ENCODE measurements at places on chromosomes 6 and 20.

DNA sequence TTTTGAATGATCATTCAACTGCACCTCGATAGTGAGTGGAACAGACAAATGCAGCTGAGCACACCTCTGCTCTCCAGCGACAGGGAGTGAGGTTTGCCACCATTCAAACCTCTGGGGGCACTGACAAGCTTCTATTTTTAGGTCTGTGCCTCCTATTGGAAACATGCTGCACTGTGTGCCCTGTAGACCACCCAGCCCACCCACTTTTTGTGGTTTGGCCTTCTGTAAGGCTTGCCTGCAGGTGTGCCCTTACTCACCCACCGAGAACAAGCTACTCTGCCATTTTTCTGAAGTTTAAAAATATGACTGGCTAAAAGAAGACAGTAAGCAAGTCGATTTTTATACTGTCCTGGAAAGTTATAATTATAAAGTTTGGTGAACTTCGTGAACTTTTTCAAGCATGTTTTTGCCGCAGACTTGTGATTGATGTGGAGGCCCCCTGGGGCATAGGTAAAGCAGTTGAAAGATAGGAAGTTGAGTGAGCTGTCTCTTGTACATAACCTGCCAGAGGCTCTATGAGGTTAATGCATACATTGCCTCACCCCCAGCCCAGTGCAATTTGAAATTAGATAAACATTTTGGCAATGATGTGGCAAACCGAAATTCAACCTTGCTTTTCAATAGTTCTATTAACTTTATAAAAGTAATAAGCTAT lies 53.8 kb downstream of the ADGRG6 start:
- DNase-seq, result no peak

DNA sequence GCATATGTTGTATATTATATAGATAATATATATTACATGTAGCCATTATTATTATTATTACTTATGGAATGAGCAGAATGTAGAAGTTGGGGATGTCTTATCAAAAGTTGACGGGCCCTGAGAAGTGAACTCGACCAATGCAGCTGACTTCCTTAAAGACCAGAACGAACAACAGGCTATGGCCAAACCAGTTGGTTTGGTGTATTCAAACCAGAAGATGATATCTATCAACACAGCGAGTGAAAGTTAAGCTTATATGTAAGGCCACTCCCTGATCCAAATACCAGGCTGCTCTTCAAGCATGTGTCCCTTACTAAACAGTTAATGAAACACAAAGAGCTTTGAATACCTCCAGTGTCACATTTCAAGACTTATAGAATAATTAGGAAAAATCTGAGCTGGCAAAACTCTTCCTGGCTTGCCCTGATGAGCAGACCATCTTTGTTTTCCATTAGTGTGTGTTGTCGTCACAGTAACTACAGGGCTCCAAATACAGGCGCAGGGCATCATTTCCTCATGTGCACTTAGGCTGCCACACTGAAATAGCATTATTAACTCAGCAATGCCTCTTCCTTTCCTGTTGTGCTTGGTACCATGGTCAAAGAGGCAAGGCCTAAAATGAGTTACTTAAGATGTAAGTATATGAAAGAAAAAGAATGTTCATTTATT lies 6.6 kb downstream of the FILIP1 start:
- no peak for DNase-seq

- DNase-seq, result no peak
These were observed 44.3 kb upstream of the KIAA1586 start for GRCh38 chr6:57002197-57002596.

DNA sequence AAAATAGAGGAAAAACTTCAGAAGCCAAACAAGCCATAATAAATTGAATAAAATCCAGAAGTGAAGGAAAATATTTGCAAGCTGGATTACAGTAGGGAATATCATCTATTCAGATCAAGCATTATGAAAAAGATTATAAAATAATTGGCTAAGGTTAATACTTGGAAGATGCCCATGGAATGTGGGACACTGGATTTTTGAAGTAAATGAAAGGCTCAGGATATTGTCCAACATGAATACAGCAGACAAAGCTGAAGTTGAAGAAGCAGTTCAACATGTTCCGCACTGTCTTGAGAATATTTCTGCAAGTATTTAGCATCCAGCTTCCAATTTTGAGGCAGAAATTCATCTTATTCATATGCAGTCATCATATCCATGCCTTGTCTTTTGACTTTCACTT lies 1278.4 kb upstream of the GJE1 start:
- DNase-seq, result no peak

- no peak for DNase-seq
These were observed 81.0 kb downstream of the TMEM170B start for GRCh38 chr6:11618533-11618932.

- no peak for DNase-seq
These were observed 54.6 kb downstream of the B4GALT5 start for GRCh38 chr20:49659056-49659455.

GRCh38 chr6:74434171-74434570 lies 738.2 kb downstream of the CD109 start:
- no peak for DNase-seq

- no peak for DNase-seq
These were observed 56.0 kb downstream of the RAMACL start for GRCh38 chr6:166530211-166531095.

DNA sequence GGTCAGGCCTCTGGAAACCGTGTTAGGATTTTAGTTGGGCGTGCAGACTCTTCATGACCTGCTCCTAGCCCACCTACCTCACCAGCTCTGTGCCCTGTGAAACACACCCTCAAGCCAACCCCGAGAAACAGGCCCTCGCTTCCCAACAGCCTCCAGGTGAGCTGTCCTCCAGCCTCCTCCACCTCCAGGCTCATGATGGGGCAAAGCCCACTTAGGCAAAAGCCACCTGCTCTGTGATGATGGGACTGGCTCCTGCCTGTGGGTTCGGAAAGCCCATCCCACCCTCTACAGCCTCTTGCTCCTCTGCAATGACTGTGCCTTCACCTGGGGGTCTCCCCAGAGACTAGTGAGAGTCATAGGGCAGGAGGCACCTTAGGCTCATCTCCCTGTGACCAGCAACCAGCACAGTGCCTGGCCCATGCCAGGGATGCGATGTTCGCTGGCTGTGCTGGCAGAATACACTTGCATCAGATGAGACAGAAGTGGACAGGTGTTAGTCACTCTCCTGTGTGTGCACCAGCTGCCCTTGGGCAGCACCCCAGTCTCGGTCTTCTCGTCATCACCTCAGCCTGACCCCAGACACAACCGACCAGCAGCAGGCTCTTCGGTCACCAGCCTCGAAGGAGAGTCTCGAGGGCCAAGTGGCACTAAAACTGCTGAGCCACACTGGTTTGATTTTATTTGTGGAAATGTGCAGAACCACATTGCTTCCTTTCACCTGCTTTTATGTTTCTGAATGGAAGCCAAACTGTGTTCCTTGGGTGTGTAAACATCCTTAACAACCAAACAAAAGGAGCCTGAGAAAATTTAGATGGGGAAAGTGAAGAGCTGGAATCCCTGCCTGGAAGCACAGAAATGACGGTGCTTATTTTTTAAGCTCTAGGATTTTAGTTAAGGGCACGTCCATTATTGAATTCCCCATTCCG lies 10.7 kb downstream of the PXDC1 start:
- no peak for DNase-seq

DNA sequence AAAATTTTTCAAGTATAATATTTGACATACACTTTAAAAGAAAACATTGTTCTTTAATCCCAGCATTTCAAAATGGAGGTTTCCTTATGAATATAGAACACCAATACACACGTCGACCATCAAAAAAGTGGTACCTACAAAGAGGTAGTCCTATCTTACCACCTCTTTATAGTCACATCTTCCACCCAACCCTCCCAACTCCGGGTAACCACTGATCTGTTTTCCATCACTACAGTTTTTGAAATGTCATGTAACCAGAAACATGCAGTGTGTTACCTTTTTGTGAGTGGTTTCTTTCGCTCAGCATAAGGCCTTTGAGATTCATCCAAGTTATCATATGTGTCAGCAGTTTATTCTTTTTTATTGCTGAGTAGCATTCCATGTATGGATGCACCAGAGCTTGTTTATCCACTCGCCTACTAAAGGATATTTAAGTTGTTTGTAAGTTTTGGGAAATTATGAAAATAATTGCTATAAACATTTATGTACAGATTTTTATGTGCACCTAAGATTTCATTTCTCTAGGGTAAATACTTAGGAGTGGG lies 104.8 kb downstream of the ISM1 start:
- no peak for DNase-seq
